Stimulated activated CD4-positive, alpha-beta T cell treated with anti-CD3 and anti-CD28 coated beads, Interleukin-12 subunit alpha, Interleukin-12 subunit beta, amount 100 ng/mL, for 48 hours (primary cell): ENCODE measurements at places on chromosomes 2 and 18.

DNA sequence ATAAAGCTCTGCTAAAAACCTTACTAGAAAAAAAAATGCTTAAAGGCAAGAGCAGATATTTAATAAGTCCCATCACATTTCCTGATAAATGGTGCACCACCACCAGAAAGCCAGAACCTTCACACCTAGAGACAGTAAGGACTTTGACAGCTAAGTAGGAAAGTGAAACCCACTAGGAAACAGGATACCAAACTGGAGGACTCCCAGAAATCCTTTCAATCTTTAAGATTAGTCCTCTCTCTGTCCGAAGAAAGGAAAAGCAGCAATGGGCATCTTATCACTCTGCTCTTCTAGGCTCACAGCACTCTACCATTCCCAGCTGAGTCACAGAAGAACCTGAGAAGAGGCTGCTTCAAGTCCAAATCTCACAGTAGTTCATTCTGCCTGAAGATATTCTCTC, 3.7 kb downstream of the DYM start:
- no peak for DNase-seq

DNA sequence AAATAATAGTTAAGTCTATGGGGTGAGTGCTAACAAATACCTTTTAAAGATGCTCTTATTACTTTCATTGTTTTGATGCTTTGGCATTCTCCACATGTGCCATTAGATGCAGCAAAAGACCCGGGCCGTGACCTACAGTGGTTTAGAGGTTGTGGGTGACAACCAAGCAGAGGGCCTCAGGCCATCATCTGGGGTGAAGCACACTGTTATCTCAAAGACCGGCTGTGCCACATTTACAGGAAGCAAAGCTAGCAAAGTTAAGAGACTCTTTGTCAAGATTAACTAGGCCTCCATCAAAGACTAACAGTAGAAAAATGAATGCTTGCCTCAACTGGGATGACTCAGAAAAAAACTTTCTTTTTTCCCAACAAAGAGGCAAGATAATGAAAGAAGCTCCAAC, 695.3 kb downstream of the SATB2 start:
- DNase-seq: no peak

DNA sequence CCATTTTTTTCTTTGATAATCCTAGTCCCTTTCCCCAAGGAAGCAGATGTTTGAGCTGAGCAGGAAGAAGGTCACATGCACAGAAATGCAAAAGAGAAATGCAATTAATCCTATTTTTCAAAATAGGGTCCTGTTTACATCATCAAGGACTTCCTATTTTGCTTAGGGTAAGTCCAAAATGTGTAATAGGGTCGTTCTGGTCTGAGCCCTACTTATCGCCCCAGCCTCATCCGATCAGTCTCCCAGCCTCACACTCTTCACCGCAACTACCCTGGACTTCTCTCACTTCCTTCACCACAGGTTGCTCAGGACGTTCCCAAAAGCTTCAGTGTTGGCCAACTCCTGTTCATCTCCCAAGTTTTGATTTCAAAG, 32.8 kb downstream of the FOSL2 start:
- DNase-seq: no peak

DNA sequence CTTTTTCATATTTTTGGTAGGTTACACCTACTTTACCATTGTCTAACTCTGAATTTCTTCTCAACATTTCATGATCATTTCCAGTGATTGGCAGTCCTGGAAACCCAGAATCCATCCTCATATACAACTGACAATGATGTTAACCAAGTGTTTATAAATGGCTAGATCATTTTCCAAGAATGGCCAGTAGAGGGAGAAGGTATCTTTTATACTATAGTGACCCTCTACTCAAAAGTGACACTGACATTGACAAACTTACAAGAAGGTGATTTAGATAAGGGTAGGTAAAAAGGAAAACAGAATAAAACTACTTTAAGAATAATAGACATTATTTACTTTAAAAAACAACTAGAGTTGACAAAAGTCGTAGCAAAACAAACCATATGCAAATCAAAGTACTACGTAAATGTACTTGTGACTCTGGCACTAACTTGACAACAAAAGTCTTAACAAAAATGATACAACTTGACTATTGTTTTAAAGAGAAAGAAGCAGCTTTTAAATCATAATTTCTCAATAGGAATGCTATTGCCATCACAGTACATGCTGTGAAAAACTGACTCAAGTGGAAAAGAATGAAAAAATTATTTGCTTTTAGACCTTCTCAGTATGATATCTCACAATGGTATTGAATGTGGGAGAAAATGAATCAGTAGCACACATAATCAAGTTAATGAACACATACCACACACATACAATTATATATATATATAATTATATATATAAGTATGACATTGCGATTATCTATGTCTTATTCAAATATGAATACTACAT, 76.6 kb upstream of the GRB14 start:
- DNase-seq: no peak

- DNase-seq: no peak
Measured at GRCh38 chr2:239106966-239107365, 259.1 kb downstream of the TWIST2 start.

GRCh38 chr2:44981714-44982108, 27.5 kb downstream of the SIX2 start:
- peak; percentile 60 for DNase-seq

DNA sequence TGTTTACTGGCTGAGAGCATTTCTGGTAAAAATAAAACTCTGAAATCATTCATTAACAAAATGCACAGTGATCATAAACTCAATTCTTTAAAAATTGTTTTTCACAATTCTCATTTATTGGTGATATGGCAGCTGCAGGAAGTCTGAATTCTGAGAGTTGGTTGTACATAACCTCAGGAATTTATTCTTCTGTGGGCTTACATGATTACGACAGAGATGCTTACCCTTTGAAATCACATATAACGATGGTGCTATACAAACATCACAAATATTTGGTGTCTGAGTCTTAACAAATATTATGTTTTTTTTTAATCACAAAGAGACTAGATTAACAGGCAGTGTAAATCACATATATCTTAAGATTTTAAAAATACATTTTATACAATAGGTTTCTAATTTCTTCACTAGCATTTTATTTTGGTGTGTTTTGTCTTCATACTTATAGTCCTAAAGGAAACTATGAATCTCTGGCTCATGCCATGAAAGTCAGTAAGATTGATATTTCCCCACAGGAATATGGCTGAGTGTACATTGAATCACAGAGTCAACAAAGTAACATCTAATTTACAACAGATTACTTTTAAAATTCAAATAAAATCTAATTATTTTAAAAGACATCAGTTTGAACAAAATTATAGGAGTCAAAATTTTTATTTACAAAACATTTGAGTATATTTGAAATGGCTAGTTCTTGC, 318.8 kb upstream of the THUMPD2 start:
- DNase-seq: no peak
